ENCODE measurements at places on chromosomes 1 and 21.

- DNase-seq, result no peak
These were observed 30.6 kb upstream of the NEK7 start for GRCh38 chr1:198125995-198126735.

DNA sequence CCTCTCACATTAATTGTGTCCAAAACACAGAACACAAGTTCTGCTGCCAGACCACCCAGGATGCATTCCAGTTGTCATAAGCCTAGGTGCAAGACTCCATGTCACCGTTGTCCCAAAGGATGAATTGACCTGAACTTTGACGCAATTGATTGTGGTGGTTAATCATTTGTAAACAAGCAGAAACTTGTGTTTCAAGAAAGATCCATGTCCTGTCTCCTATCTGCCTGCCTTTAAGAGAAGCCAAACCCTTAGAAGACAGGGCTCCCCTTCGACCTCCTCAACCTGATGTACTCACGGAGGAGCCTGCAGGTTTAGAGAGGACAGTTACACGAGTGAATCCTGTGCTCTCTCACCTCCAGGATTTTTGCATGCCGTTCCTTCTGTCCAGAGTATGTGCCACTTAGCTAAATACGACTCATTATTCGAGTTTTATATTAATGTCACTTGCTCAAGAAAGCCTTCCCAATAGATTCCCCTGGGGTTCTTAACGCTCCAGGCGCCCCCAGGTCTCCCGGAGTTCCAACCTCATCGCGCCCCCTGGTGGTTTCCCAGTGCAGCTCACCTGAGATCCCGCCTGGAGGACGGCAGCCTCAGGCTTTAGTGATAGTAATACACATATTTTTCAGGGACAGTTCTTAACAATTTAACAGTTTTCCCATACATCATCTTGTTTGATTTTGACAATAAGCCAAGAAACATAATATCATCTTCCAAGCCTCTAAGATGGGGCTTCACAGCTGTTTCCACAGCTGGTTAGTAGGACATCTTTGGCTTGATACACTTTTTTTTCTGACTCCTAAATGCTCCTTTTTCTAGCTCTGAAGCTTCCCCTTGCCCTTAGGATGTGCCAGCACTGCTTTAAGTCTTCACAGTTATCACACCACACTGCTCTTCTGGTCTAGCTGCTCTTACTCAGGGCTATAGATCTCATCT is 2.4 kb upstream of the C8B start:
- DNase-seq, result no peak

GRCh38 chr1:205067031-205067430 is 17.2 kb downstream of the TMEM81 start:
- DNase-seq, result no peak

GRCh38 chr1:153180556-153180955 is 22.7 kb upstream of the LELP1 start:
- DNase-seq, result no peak

GRCh38 chr1:60895252-60895651 is 187.1 kb upstream of the NFIA start:
- DNase-seq, result no peak

GRCh38 chr1:15994590-15995351 is 9.3 kb upstream of the SRARP start:
- no peak for DNase-seq

GRCh38 chr1:60894130-60894529 is 188.2 kb upstream of the NFIA start:
- no peak for DNase-seq

GRCh38 chr21:45160198-45160597 is 85.8 kb downstream of the ADARB1 start:
- no peak for DNase-seq

- peak; percentile 82 for DNase-seq
These were observed 344.3 kb downstream of the MATN1 start for GRCh38 chr1:30378991-30379581.

DNA sequence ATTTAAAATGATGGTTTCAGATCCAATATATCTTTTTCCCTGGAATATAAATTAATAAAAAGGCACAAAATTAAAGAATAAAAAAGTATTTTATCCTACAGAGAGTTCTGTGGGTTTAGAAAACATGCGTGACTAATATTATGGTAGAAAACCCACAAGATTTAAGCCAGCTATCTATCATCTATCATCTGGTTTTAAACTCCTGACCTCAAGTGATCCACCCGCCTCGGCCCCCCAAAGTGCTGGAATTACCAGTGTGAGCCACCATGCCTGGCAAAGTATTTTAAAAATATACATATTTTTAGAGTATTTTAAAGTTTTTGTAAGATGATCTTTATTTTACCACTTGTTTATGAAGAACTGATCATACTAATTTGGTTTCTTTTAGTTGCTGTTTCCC is 79.5 kb downstream of the NRIP1 start:
- DNase-seq, result no peak

- no peak for DNase-seq
These were observed 27.4 kb downstream of the MORN1 start for GRCh38 chr1:2363847-2364513.

DNA sequence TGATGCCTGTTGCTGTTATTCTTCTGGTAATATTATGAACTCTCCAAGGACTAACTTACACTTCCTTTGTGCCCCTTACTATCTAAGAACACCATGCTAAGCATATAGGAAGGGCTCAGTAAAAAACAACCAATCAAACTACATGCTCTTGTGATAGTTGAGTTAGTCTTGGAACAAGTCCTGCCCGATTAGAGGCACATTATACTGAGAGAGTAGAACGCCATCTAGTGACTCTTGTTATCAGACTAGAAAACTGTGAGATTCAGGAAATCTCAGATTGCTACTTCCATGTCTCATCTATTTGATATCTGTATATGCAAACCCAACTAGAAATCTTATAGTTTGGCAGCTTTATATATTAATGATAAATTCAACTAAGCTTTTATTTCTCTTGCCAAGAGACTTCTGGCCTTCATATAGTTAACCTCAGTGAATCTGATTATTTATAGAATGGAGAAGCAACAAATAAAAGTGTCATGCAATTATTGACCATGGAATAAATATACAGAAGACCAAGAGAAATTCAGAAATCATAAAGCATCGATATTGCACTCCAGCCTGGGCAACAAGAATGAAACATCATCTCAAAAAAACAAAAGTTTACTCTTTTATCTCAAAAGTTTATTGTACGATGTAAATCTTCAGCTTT is 7.8 kb upstream of the SRRM1 start:
- DNase-seq, result peak; percentile 57

DNA sequence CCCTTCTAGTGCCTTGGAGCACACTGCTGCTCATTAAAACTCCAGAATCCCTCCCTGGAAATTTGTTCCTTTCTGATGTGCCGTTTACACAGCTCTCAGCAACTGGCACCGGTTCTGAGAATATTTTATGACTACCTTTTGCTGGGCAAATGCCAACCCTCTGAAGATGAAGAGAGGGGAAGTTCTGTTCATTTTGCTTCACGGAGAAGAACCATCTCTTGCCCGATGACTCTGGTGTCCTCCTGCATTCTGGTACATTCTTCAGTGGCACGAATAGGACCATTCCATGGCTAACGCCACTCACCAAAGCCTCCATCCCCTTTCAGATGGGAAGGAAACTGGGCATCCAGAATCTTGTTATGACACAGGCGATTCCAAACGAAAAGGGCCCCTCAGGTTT is 96.2 kb upstream of the SIM2 start:
- no peak for DNase-seq

DNA sequence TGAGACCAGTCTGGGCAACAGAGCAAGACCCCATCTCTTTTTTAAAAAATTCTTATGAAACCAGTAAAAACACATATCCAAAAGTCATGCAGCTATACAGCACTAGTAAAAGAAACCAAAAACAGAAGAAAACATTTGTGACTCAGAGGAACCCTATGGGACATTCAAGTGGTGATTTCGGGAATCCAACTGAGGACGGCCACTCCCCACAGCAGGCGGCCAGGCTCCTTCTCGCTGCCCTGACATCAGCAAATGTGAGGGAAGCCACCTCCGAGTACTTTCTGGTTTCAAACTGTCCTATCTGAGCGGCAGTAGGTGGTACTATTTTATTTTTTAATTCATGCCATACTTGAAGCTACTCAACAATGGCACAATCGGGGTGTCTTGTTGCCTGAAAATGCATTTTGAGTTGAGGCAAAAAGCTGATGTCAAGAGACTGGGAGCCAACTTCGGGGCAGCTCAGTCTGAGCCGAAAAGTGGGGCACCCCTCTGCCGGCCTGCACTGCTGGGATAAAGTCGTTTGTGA is 3.3 kb downstream of the SUMO3 start:
- DNase-seq, result no peak

GRCh38 chr1:3663999-3664699 is 11.8 kb downstream of the TP73 start:
- no peak for DNase-seq

DNA sequence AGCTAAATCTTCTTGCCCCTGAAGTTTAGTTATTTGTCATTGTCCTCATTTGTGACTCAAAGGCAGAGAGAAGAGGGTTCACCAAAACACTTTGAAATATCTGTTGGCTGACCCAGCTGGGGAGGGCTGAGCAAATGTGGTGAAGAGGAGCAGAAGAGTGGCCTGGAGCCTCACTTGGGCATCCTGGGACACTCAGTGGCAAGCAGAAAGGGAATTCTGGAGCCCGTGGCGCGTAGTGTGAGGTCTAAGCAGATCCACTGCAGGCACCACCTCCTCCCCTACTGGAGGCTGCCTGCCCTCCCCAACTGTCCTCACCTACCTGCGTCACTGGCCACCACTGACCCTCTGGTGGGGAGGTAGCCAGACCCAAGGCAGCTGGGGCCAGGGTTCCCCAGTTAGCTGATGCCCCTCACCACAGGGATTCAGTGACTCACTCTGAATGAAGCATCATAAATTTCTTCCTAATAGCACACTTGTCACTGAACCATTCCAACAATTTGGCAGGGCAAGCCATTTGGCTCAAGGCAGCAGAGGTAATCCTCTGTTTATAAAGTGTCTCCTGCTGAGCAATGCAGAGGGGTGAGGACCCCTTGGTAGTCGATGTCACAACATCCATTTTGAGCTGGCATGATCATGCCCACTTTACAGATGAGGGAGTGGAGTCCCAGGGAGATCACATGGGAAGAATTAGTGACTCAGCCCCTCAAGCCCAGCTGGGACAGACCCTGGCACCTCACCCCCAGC is 80.3 kb downstream of the NENF start:
- DNase-seq, result no peak
